Fibroblast of the aortic adventitia (primary cell): ENCODE measurements at places on chromosomes 4 and X. TPM values are rescaled to one million over a fixed set of nuclear protein-coding genes. Genes with fewer than 3 reads are reported as not detected.
A peak's percentile ranks its signal among the peaks of the same experiment; 100 is the strongest.

DNA sequence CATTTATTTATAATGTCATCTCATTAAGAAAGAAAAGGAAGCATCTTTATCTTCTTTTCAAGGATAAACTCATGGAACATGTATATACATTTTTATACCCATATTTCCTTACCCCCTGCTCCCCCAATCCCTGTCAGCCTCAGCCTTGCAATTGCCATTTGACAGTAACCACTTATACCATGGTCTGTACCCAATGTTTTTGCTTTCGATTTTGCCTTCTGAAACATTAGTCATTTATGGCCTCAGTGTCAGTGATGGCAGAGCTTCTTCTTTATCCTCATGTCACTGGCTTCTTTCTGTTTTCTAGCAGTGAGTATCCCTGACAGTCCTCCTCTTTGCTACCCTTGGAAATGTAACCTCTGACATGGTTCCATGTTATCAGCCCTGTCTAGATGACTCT lies 228.4 kb downstream of the SPRY1 start:
- no peak for DNase-seq

DNA sequence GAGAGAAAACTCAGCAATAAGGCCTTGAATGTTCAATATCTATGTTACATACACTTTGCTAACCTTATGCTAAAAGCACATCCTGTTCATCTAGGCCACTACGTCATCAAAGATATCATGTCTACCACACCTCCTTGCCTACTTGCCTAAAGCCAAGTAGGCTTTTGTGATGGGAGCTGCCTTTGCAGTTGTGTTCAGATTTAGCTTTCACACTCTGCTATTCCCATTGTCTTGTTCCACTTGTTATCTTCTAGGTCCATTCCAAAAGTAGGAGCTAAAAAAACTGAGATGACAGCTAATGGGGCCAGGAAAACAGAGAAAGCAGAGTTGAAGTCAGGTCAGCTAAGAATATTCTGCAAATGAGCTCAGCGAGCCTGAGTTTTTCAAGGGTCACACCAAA lies 153.6 kb upstream of the EDNRA start:
- peak; percentile 19 for DNase-seq

DNA sequence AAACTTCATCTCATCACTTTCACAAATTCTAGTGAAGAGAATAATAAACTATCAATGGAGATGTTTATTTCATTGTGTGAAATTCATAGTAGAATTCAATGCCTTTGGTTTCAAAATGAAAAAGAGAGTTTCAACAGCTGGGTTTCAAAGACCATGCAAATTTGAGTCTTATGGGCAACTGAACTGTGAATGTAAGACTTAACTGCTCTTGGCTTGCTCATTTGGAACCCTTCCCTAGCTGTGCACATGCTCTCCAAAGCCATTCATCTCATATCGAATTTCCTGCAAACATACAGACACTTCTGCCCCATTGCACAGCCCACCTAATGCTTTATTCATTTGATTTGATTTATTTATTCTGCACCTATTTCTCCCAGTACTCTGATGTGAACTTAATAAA lies 154.5 kb downstream of the GRXCR1 start:
- DNase-seq, result no peak

DNA sequence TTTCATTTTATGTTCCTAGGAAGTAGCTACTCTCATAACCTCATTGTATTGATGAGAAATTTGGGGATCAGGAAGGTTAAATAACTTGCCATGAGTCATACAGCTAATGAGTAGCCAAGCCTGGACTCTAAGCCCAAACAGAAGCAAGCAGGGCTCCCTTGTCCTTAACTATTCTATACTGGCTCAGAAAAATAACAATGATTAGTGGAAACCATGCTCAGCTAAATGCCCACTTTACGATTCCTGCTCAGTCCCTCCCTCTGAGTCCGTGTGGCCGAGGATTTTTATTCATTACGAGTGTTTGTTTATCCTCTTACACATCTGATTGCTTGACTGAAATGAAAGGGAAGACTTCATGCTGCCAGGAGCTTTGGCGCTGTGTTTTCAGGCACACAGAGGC lies 100.9 kb downstream of the SLC34A2 start:
- no peak for DNase-seq

DNA sequence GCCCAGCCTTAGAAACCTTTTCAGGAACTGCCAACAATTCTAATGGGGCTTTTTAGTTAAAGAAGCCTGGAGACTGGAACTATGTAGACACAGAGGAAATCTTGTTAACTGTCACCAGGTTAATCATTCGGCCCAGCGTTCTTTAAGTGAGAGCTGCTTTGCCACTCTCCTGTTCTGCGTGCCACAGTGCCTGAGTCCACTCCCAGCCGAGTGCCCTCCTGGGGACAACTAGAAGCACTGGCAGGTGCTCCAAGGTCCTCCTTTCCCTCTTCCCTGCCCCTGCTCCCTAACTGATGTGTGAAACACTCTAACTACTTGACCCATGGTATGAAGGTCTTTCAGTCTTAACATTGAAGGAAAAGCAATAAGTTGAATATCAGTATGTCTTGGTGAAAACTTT lies 151.2 kb upstream of the TLL1 start:
- DNase-seq, result no peak

DNA sequence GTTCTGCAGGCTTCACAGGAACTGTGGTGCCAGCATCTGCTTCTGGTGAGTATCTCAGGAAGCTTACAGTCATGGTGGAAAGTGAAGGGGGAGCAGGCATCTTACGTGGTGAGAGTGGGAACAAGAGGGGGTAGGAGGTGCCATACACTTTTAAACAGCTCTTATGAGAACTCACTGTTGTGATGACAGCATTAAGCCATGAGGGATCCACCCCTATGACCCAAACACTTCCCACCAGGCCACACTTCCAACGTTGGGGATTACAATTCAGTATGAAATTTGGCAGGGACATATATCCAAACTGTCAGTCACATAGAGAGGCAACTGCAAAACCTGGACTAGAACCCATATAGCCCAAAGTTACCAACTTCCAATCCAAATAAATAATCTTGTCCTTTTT lies 43.1 kb upstream of the ZCCHC12 start:
- DNase-seq, result peak; percentile 22

DNA sequence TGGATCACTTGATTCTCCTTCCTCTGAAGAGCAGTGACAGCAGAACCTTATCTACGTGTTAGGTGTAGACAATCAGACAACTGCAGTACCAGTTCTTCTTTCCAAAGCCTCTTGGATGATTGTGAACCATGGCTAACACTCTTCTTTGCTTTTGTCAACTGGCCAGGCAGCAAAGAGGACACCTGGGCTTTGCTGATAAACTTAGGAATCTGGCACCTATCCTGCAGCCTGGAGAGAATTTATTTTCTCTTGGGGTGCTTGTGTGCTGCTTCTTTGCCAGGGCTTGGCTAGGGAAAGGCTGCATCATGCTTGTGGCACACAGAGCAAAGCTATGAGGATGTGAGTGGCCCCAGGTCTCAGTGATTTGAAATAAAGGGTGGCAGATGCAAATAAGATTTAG lies 77.4 kb downstream of the ANAPC4 start:
- DNase-seq, result peak; percentile 7

DNA sequence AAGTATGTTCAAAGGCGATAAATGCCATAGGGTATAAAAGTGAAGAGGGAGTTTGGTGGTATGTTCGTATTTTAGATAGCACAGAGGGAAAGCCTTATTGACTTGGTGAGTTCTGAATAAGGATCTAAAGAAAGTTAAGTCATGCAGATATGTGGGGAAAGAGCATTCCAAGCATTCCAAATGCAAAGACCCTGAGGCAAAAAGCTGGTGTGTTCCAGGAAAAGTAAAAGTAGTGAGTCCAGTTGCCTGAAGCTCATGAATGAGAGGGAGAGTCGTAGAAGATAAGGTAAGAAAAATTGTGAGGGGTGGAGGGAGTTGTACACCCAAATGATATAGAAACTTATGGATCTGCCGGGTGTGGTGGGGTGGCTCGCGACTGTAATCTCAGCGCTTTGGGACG lies 426.7 kb downstream of the RPA4 start:
- peak; percentile 5 for DNase-seq

GRCh38 chr4:22637306-22637705 lies 55.4 kb upstream of the GBA3 start:
- no peak for DNase-seq

DNA sequence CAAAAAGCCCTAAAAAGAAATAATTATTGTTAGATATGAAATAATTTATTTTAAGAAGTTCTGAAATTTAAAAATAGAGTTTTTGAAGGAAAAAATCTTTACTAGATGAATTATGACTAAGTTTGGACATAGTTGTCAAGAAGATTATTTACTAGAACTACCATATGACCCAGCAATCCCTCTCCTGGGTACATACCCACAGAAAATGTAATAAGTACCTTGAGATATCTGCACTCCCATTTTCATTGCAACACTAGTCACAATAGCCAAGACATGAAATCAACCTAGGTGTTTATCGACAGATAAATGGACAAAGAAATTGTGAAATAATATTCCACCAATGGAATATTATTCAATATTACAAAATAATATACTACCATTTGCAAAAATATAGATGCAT lies 109.9 kb downstream of the PDHA2 start:
- DNase-seq, result no peak

GRCh38 chr4:20723019-20723418 lies 22.8 kb downstream of the PACRGL start:
- no peak for DNase-seq

DNA sequence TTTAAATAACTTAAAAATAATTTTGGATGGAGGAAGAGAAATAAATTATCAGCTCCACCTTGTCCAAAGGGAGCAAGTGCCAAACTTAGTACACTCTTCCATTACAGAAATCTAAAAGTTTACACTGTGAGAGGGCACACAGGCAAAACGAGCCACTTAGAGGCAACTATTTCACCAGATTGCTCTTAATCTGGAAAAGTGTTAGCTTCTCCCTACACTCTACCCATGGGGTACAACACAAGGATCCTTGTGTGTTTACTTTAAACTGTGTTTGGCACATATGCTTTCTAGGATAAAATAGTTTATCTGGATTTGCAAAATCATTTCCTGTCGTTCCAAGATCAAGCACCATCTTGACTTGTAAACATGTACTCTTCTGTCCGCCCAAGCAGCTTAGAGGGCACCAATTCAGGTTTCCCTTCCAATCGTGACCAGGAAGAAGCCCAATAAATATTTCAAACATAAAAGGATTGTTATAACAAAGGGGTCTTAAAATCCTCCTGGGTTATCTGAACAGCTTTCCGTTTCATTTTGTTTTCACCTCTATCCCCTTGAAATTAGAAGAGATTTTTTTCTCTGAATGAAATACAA lies 29.0 kb upstream of the KDR start:
- DNase-seq, result no peak

- DNase-seq, result no peak
Measured at GRCh38 chr4:138348055-138348454, 105.9 kb upstream of the SLC7A11 start.

DNA sequence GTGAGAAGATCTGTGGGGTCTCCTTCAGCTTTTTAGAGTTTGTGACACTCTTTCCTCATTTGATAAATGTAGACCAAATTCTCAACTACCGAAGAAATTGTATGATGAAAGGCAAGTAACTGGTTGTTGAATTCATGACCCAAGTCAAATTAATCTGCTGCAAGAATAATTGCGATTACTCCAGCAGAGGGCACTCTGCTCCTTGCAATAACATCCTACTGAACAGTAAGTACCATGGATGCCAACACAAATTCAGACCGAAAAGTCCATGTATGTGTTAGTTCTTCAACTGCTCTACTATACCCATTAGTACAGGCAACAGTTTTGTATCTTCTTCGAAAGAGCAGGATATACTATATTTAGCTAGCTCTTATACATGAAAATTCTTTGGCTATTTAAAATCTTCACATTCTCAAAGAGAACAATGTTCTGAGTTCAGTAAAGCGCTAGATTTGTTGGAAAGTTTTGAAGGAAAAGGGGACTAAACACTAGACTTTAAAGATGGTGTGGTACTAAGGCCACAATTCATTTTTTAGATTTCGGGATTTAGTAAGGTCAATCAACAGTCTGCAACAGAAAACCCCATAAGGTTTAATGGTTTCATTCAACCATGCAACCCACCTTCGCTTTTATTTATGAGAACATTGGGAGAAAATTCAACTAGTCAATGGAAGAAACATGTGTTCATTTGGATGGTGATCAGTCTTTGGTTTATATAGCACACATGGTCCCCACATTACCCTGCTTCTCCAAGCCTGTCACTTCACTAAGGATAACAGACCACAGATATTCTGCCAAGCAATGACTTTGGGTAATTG lies 105.4 kb upstream of the TBC1D9 start:
- DNase-seq, result peak; percentile 93

- peak; percentile 38 for DNase-seq
Measured at GRCh38 chr4:24979554-24979953, 51.2 kb downstream of the LGI2 start.

DNA sequence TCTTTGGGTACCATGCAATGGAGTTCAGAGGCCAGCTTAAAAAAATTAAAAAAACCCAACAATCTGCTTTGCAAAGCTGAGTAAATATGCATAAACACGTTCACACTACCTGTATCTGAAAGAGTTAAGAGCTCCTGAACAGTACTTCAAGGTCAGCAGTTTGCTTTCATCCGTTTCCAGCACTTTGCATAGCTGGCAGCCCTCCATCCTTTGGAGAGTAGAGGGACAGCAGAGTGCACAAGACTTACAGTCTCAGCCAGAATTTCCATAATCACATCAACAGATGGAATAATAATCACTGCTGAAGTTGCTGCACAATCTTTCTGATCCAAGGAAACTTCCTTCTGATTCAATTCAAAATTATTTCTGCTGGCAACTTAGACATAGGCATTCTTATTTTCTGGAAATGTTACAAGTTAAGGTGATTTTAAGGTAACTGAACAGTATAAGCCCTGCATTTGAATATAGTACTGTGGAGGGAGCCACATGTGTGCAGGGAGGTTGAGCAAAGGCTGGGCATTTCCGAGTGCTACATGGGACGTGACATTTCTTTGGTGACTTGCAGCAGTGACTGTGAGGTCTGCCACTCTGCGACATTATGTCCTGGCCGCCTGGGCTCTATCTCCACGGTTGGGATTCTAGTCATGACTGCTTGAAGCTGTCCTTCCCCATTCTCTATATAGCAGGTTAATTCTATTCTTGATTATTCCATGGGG lies 73.5 kb upstream of the EMCN start:
- peak; percentile 27 for DNase-seq

- DNase-seq, result peak; percentile 69
Measured at GRCh38 chr4:108885211-108885610, 122.4 kb upstream of the ETNPPL start.

GRCh38 chr4:82687531-82687930 lies 111.1 kb downstream of the SCD5 start:
- no peak for DNase-seq

Gene KCND1
- total RNA-seq, result 0.81 and 1.4 TPM in 2 replicates

Gene ZDHHC15
- 0.18 and 1.1 TPM in 2 replicates for total RNA-seq

Gene ABLIM2
- total RNA-seq, result under 0.01 TPM in 1 of 2 replicates, not detected in the other

Gene ZNF630
- 0.81 and 2.0 TPM in 2 replicates for total RNA-seq

Gene ARMCX1
- 52.0 and 104 TPM in 2 replicates for total RNA-seq

Gene CTSO
- total RNA-seq, result 12.5 and 17.4 TPM in 2 replicates
